ENCODE measurements at places on chromosomes 4 and X.

GRCh38 chr4:115374621-115375020, 261.2 kb upstream of the NDST4 start:
- DNase-seq: no peak

- DNase-seq: no peak
Observed at GRCh38 chrX:148069759-148070503, 88.8 kb downstream of the FMR1NB start.

GRCh38 chr4:6424425-6424824, 48.0 kb downstream of the PPP2R2C start:
- no peak for DNase-seq

GRCh38 chr4:101944649-101945048, 154.1 kb downstream of the BANK1 start:
- DNase-seq: no peak

DNA sequence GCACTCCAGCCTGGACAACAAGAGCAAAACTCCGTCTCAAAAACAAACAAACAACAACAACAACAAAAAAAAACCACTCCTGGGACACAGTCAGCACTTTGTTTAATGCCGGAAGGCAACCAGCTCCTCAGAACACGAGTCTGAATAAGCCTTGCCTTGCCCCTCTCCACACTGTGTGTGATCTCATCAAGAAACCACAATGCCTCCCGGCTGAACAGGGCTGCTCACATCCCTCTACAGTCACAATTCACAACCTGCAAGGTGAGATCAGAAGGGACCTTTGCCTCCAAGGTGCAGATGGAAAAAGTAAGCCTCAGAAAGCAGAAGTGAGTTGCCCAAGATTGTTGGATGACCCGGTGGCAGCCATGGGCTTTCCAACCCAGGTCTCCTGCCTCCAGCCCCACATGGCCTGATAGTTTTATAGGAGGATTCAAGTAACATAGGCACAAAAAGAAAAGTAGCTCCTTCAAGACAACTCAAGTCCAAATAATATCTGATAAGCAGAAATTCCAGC, 80.8 kb downstream of the JAKMIP1 start:
- DNase-seq: no peak
